ENCODE measurements at places on chromosomes 16 and 17. TPM values are rescaled to one million over a fixed set of nuclear protein-coding genes. Genes with fewer than 3 reads are reported as not detected.

Gene NAGLU
- 58.4 TPM for total RNA-seq

Gene ATP2A1
- 0.44 TPM for total RNA-seq

Gene BOLA2B
- total RNA-seq: 157 TPM

Gene ARHGAP44
- total RNA-seq: 0.44 TPM

Gene CENPT
- total RNA-seq: 52.3 TPM

Gene STUB1
- total RNA-seq: 91.5 TPM

Gene TBKBP1
- 12.9 TPM for total RNA-seq

Gene CBX8
- total RNA-seq: 9.4 TPM

Gene ZSCAN10
- total RNA-seq: not detected

Data from placental pericyte (primary cell).